ENCODE measurements at places on chromosomes 12 and 14.
A peak's percentile ranks its signal among the peaks of the same experiment; 100 is the strongest.

DNA sequence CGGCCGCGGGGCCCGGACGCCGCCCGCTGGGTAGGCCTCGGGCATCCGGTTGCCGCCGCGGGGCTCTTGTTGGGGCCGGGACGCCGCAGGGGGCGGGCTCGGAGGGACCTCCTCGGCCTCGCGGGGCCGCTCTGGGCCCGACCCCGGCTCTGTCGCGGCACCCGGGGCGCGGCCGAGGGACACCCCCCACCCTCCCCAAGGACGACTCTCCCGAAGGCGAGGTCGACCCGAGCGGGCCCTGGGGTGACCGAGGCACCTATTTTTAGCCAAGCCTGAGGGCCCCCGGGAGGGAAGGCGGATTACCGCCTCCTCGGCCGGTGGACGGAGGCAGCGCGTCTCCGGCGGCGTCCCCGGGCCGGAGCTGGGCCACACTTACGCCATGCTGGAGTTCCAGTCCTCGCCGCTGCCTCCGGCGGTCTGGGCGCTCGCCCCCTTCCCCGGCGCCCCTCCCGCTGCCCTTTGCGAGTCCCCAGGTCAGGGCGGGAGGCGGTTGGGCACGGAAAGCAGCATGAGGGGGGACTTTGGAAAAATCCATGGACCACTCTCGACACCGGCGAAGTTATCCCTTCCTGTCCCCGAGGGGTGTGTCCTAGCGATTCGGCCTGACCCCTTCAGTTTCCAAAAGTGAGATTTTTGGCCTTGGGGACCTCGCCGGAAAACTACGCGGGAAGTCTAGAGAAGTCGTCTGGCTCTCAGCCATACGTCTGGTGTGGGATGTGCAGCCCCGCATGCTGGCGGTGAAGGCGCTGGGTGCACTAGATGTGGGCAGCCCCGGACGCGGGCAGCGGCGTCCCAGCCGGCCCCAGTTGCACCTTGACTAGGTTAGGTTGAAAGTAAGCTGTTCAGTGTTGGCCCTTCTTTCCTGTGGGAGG is 699 bp downstream of the KTN1 start:
- peak; percentile 46 for DNase-seq

- DNase-seq, result peak; percentile 16
Measured at GRCh38 chr12:66662729-66663128, 16.1 kb downstream of the GRIP1 start.

DNA sequence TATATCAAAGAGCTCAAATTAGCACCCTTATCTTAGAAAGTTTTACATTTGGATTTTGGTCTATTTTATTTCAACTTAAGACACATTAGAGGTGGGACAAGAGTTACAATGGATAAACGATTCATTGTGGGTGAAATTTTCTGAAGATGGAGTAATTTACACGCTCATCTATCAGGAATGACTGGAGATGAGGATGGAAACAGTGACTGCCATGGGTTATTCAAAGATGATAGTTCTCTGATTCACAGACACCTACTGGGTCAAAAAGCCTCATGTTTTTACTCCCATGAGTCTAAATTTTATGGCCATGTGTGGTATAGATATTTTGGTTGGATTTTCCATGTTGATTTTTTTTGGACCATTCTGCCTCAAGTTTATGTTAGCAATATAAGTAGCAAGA is 22.1 kb downstream of the SAMD4A start:
- no peak for DNase-seq

DNA sequence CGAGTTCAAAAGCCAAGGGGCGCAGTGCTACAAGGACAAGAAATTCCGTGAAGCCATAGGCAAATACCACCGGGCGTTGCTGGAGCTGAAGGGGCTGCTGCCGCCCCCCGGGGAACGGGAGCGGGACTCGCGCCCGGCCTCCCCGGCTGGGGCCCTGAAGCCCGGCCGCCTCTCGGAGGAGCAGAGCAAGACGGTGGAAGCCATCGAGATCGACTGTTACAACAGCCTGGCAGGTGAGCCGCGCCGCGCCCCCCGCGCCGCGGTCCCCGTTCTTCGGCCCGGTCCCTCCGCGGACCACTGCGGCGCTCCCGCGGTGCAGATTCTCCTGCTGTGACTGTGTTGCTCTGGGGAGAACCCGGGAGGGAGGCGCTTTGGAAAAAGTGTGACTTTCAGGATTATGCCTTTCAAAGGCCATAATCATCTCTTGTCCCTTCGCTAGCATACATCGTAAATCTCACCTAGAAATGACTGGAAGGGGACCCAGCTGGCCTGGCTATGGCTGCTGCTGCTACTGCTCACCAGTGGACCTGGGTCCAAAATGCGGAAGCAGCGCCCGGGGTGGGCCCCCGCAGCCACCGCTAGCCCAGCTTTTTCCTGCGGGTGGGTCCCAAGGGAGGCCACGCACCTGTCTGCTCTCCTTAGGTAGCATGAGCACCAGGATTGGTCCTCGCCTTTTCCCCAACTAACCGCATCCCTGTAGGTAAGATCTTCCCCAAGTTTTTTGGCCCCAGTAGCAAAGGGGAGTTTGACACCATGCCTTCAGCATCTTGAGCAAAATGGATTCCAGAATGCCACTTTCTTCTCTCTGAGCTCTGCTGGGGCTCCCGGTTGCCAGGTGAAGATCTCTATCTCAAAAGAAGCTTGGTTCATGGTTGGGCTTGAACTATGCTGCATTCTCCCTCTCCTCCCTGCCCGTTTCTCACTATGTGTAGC is 853 bp downstream of the TTC9 start:
- no peak for DNase-seq

DNA sequence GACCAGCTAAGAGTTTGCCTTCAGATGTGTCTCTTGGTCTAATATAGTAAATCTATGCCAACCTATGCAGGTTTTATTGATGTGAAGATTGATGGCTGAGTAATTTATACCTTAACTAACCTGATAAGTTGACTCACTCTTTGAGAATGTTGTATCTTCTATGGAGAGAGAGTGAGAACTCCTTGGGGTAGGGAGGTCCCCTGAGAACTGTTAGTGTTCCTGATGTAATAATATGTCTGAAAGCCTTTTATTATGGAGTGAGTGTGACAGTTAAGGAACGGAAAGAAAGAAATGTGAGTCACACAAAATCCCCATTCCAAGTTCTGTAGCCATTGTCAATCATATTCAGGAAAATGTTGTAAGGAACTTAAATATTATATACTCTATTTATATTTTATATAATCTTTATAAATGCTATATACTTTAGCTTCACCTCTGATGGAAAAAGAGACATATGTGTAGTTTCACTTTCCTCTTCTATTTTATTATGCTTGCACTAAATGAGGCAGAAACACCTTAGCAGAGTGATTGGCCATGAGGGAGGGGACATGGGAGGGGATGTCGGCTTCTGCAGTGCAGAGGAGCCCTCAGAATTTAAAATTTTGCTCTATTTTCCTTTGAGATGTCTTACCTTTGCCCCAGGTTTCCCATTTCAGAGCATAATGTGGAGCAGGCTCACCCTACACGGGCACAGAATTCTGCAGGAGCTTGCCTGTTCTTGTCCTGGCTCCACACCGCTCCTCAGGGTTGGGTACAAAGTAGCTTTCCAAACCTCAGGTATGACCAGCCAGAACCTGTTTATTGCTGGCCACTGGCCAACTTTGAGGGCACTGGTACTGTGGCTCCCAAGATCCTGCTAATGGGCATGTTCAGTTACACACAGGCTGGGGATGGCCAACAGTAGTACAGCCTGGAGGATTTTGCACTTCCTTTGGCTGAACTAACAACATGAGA is 57.7 kb downstream of the ARF6 start:
- DNase-seq, result no peak
